ENCODE measurements at places on chromosomes 1 and 21.

- no peak for DNase-seq
Measured at GRCh38 chr1:156642265-156643048, 540 bp downstream of the BCAN start.

- no peak for DNase-seq
Measured at GRCh38 chr1:31122101-31122735, 56.7 kb upstream of the PUM1 start.

DNA sequence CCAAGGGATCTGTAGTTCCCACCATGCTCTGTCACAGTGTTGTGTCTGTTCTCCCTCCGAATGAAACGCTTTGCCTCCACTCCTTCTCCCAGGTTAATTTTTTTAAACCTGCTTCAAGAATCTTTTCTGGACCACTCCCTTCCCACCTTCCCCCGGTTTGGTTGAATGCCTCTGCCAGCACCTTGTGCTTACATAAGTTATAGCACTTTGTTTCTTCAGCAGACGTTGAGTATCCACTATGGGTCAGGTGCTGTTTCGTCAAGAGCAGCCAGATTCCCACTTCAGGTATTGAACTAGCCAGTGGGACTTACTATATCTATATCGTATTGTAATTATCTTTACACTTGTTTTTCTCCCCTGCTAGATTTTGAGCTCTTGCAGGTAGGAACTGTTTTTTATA, 27.6 kb downstream of the TTF2 start:
- DNase-seq = no peak

DNA sequence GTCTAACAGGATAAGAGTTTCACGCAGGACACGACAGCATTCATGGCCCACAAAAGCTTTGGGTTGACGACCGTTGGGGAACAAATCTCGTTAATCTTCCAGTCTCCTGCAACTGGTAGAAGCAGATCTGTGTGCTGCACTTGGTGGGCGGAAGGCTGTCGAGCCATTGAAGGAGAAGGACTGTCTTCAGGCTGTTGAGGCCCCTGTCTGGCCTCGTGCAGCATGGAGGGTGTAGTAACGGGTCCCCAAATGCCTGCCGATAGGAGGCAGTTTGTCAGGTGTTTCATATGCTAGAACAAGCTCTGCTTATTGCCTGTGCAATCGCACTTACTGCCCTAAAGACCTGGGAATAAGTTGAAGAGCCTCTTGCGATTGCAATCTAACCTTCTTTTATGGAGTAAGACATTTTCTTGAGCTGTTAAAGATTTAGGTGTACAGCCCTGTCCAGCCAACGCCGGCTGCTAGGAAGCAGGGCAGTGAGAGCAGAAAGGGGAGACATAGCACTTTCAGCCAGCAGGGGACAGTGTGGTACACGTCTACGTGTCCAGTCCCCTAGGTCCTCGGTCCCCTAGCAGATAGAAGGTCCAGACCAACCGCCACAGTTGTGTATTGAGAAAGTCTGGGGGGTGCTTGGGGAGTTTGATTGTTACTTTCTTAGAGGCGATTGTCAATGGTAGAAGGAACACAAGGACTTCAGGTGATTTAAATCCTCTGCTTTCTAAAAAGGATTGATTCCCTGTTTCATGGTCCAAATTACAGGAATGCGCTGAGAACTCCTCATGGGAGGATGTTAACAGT, 102.3 kb upstream of the TMPRSS2 start:
- DNase-seq = no peak

- DNase-seq = no peak
Measured at GRCh38 chr1:15609631-15610030, 7.6 kb upstream of the DDI2 start.

DNA sequence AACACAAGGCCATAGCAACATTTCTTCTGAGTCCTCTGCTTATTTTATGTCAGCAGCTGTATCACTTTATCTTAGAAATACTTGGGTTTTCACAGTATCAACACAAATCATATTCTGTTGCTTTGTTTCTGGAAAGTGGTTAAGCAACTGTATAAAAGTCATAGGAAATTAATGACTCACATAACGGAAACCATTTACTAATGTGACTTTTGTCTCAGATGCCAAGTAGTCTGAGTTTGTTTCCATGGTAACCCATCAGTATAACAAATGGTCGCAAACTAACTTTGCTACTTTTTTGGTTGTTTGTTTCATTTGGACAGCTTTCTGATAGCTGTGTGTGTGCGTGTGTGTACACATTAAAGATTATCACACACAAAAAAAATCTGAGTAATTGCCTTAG, 31.1 kb downstream of the EEIG2 start:
- DNase-seq = no peak

DNA sequence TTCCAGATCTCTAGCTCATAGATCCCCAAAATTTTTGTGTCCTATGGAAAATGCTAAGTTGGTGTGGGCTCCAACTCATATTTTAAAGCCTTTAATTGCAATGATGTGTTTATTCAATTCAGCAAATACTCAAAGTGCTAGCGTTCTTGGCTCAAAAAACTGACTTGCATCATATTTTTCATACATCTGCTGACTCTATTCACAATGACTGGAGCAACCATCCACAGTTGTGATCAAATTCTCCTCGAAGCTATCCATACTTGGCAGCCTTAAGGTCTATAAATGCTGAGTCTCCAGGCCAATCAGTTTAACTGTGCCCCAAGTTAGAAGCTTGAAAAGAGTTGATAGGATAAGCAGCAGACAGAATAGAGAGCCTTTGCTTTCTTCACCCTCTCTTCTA, 2.9 kb upstream of the ATP1A1 start:
- DNase-seq = no peak

- no peak for DNase-seq
Measured at GRCh38 chr1:178862416-178862815, 8.5 kb downstream of the ANGPTL1 start.

- no peak for DNase-seq
Measured at GRCh38 chr1:206116191-206116872, 856 bp downstream of the AVPR1B start.

DNA sequence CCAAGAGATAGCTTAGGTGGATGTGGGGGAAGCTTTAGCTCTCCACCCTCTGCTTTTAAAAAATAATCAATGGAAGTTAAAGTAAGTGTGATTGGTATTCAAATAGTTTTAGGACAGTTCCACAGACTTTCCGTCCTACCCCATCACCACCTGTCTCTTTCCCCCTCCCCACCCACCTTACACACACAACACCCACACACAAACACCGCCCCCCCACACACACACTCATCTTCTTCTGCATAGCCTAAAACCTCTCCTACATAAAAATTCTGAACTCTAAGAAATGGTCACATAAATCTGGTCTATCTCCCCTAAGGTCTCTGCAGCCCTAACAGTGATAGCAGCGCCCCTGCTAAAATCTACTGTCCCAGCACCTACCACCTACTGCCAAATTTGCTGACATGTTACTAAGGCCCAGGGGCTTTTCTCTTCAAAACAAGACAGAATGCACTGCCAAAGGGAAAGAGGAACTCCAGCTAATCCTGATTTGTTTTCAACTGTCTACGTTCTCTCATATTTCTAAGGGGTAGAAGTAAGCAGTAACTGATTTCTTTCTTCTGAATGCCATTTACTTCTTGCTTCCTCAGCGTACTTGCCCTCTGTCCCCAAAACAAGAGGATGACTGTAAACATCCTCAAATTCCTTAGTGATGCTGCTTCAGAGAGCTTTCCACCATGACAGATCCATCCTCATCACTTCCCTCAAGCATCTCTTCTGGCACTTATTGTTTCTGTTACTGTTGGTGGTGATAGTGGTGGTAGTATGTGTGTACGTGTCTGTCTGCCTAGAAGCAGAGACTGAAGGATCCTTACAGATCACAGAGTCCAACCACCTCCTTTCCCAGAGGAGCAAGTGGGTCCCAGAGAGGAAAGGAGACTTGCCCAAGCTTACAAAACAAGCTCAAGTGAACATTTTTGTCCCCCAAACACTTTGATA, 56.8 kb downstream of the LUZP1 start:
- no peak for DNase-seq

GRCh38 chr1:116910379-116911187, 867 bp downstream of the PTGFRN start:
- DNase-seq = peak; percentile 5

DNA sequence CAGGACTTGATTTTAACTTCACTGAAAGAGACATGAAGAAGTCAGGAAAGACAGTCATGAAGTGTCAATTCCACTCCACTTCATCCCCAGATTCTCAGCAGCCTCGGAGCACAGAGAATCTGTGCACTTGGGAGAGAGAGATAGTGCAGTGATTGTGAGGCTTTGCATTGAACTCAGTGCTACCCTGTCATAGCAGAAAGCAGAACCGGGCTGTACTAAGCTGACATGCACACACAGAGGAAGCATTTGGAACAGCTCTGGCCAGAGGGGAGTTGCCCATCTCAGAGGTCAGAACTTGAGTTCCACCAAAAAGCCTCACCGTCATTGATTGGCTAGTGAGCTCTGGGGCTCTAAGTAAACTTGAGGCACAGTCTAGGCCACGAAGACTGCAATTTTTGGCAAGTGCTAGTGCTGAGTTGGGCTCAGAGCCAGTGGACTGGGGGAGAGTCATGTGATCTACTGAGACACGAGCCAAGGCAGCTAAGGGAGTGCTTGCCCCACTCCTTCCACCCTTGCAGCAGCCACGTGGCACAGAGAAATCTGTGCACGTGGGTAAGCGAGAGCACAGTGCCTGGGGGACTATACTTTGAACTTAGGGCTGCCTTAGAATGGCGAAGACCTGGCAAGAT, 810.2 kb upstream of the ADAMTS5 start:
- no peak for DNase-seq

DNA sequence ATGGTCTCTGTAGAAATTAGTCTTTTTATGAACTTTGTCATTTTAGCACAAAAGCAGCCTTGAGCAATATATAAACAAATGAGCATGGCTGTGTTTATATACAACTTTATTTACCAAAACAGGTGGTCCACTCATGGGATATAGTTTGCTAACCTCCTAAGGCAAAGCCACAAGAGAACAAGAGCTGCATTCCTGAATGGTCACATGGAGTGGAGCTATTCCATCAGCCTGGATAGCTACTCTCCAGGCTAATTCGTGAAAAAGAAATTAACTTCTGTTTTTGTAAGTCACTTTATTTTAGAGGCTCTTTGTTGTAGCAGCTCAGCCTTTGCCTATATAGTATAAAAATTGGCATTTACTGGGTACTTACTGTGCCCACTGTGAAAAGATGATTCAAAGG, 163.3 kb upstream of the FAM78B start:
- no peak for DNase-seq

DNA sequence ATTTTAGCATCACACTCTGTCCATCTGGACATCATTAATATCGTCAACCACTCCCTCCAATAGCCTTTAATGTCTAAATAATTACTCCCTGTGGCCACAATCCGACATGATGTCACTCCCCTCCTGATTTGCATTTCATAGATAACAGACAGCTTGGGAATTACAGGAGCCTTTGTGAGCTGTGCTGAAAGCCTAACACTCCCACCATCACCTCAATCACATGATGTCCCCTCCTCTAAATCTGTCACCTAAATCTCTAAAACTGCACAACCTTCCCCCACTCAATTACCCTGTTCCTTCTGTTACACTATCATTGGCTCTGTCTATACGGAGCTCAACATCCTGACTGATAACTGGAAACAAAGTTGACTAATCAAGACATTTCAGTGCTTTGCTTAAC, 14.3 kb downstream of the NHLH2 start:
- DNase-seq = no peak

DNA sequence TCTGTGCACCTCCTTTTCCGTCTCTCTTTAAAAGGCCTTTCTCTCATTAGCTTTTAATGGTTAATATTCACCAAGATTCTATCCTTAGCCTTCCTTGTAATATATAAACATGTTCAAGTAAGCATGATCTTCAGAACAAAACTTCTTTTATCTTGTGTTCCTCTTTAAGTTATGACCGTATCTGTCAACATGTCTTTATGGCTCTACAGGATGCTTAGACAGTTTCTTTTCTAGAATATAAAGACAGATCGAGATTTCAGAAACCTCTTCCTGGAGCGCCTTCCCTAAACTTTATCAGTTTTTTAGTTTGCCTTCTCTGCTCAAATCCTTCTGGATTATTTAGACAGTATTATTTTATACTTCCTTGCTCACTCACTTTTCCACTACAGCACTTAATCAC, 7.2 kb downstream of the RO60 start:
- DNase-seq = no peak

DNA sequence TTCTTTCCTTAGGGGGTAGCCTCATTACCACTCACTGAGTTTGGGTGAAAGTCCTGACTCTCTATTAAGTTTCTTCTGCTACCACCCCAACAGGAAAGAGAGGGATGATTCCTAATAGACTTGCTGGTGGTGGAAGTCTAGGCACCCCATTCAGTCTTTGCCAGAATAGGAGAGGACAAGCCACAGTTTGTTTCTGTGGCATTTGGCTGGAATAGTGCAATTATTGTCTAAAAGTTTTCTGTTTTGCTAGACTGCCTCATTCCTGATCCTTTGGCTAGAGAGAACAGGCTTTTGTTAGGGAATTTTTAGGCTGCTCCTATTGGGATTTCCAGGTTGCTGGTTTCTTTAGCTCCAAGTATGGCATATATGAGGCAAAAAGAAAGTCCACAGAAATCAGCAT, 9.9 kb upstream of the HJV start:
- DNase-seq = no peak

GRCh38 chr1:167077868-167078210, 12.3 kb downstream of the GPA33 start:
- no peak for DNase-seq

GRCh38 chr1:31467005-31467674, 54.1 kb downstream of the SERINC2 start:
- DNase-seq = no peak

DNA sequence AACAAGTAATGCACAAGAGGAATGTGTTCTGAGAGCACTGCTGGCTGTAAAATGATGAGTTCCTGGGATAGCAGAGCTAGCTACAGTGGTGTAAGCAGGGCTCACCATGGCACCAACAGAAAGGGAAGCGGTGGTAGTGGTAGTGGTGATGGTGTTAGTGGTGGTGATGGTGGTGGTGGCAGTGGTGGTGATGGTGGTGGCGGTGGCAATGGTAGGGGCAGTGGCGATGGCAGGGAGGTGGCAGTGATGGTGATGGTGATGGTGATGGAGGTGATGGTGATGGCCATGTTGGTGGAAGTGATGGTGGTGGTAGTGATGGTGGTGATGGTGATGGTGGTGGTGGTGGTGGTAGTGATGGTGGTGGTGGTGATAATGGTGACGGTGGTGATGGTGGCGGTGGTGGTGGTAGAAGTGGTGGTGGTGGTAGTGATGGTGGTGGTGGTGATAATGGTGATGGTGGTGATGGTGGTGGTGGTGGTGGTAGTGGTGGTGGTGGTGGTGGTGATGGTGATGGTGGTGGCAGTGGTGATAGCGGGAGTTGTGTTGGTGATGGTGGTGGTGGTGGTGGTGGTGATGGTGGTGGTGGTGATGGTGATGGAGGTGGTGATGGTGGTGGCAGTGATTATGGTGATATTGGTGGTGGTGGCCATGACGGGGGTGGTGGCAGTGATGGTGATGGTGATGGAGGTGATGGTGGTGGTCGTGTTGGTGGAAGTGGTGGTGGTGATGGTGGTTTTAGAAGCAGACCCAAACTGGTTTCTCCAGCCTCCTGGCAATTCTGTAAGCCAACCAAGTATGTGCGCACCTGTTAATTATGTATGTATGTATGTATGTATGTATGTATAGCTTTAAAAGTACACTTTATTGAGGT, 254.1 kb downstream of the TRABD2B start:
- DNase-seq = no peak
